ENCODE measurements at places on chromosomes 16 and 17. TPM values are rescaled to one million over a fixed set of nuclear protein-coding genes. Genes with fewer than 3 reads are reported as not detected.

The GRB7 gene
- under 0.01 TPM for total RNA-seq

The CTNS gene
- total RNA-seq = 34.7 TPM

- H3K36me3 ChIP-seq = no peaks in the 10 kb centered on the region
- peak; percentile 4 for DNase-seq
- H3K4me1 ChIP-seq = no peaks in the 10 kb centered on the region
- H3K27ac ChIP-seq = no peak overlapping the region
Measured at GRCh38 chr16:84378567-84378966, 10.2 kb downstream of the ATP2C2 start.

- H3K36me3 ChIP-seq = peaks cover 54% of the 10 kb centered on the region
- no peaks in the 10 kb centered on the region for H3K27me3 ChIP-seq
- peaks cover 13% of the 10 kb centered on the region for H3K4me1 ChIP-seq
Measured at GRCh38 chr17:45277216-45277849, 15.4 kb upstream of the SPATA32 start.

GRCh38 chr17:8964801-8965393 lies 610 bp downstream of the PIK3R5 start:
- H3K27ac ChIP-seq = no peak overlapping the region
- H3K27me3 ChIP-seq = peaks cover 24% of the 10 kb centered on the region
- H3K4me1 ChIP-seq = no peaks in the 10 kb centered on the region
- H3K36me3 ChIP-seq = no peaks in the 10 kb centered on the region
- no peak overlapping the region for H3K4me3 ChIP-seq

The RND2 gene
- total RNA-seq = 0.29 TPM

DNA sequence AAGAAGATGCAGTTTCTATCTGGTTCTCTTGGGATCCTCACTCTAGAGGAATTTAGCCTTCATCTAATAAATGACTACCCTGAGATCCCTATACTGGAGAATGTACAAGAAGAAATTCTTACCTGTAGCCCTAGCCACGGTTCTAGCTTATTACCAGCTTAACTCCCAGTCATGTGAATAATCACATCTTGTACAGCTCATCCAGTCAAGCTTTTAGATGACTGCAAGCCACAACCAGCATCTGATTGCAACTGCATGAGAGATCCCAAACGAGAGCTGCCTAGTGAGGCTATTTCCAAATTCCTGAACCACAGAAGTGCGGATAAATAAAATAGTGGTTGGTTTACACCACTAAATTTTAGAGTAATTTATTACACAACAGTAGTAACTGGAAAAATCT lies 196.0 kb upstream of the CPHXL start:
- no peaks in the 10 kb centered on the region for H3K27me3 ChIP-seq
- peak; percentile 19 for DNase-seq
- no peaks in the 10 kb centered on the region for H3K36me3 ChIP-seq
- H3K27ac ChIP-seq = no peak overlapping the region
- H3K4me3 ChIP-seq = no peak overlapping the region

DNA sequence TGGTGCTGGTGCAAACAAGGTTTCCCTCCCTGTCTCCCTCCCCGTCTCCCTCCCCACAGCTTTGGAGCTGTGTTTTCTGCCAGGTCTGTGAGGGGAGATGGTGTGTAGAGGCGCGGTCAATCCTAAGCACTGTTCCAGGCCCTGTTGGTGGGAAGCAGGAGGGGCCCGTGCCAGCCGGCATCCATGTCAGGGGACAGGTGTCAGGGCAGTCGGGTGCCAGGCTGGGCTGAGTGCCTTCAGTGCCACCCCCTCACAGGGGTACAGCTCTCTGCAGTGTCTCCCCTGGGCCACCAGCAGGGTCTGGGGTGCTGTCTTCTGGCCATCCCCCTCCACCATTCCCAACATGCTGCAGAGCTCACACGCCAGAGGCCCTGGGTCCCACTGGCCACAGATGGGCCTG lies 73.6 kb downstream of the KLHDC4 start:
- no peak overlapping the region for H3K27ac ChIP-seq
- DNase-seq = peak; percentile 86
- H3K36me3 ChIP-seq = no peaks in the 10 kb centered on the region
- peaks cover 9% of the 10 kb centered on the region for H3K27me3 ChIP-seq
- H3K4me1 ChIP-seq = no peaks in the 10 kb centered on the region

The PYY gene
- total RNA-seq = not detected

DNA sequence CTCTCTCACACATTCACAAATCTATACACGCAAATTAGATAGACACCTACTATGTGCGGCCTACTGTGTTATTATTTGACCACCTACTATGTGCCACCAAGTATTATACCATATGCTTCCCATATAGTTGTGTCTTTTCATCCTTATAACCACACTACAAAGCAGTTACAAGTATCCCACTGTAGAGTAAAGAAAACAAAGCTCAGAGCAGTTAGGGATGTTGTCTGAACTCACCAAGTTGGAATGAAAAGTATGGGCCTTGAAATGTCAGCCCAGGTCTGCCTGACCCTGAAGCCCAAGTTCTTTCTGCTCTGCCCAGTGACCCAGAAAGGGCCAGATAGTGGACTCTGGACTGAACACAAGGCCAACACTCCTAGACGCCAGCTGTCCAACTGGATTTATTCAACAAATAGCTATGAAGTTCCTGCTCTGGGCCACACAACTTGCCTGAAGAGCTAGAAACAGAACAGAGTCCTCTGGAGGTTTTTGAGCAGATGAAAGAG lies 8.5 kb downstream of the KRT37 start:
- peak; percentile 90 for DNase-seq
- peaks cover 34% of the 10 kb centered on the region for H3K4me1 ChIP-seq
- no peak overlapping the region for H3K4me3 ChIP-seq
- H3K27me3 ChIP-seq = no peaks in the 10 kb centered on the region
- peak overlapping the region; percentile 36 for H3K27ac ChIP-seq

The TUBB3 gene
- total RNA-seq = 239 TPM

- H3K27me3 ChIP-seq = peaks cover 21% of the 10 kb centered on the region
- H3K27ac ChIP-seq = no peak overlapping the region
- no peaks in the 10 kb centered on the region for H3K36me3 ChIP-seq
- peak; percentile 65 for DNase-seq
Measured at GRCh38 chr17:79912552-79913330, 73.5 kb upstream of the CBX4 start.

The ATMIN gene
- total RNA-seq = 64.5 TPM

DNA sequence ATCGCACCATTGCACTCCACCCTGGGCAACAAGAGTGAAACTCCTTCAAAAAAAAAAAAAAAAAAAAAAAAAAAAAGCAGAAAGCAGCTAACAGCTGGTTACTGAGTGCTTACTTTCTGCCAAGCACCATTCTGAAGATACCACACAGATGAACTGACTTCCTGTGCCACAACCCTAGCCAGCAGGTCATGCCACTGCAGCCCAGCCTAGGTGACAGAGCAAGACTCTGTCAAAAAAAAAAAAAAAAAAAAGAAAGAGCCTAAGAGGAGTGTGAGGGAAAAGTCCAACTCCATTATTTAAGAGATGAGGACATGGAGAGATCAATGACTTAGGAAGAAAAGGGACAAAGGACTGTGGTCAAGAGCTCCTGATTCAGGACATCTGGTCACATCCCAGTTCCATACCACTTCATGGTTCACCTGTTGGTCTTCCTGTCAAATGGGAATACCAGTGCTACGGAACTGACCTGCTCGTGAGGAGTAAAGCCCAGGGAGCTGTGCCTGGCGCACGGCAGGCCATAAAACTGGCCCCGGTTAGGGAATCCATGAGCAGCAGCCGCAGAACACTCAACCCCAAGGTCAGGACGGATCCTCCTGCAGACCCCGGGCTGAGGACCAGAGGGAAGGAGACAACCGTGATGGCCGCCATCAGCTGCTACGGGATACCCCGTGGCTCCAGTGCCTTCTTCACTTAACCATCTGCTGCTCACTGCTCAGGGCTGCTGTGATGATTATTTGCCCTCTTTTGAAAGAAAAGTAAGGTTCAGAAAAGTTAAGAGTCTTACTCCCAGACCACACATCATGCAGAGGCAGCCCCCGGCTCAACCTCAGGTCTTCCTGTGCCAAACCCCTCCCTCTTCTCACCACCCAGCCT lies 950 bp downstream of the KLHDC4 start:
- H3K4me3 ChIP-seq = peak overlapping the region; percentile 96
- DNase-seq = no peak
- H3K27ac ChIP-seq = peak overlapping the region; percentile 92
- H3K27me3 ChIP-seq = no peaks in the 10 kb centered on the region

- no peaks in the 10 kb centered on the region for H3K27me3 ChIP-seq
- no peak overlapping the region for H3K27ac ChIP-seq
- H3K4me1 ChIP-seq = no peaks in the 10 kb centered on the region
- no peaks in the 10 kb centered on the region for H3K36me3 ChIP-seq
- DNase-seq = no peak
Measured at GRCh38 chr16:73858326-73858725, 438.3 kb upstream of the PSMD7 start.

DNA sequence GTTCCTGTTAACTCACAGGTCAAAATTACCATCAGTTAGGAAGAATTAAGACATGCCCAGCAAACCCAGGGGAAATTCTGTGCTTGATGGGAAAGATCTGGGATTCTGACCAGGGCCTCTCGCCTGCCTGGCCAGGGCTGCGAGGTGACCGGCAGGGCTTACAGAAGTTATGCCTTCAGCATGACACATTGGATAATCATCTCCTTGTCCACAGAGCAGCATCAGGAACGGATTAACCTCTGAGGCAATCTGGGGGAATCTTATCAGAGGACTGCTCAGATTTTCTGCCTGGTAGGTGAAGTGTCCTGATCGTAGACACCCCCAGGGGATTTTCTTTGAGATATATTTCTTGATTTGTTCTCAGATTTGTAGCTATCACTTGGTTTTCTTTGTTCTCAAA lies 172.5 kb downstream of the HS3ST3A1 start:
- H3K4me3 ChIP-seq = no peak overlapping the region
- peak; percentile 72 for DNase-seq
- H3K4me1 ChIP-seq = peaks cover 16% of the 10 kb centered on the region
- peak overlapping the region; percentile 55 for H3K27ac ChIP-seq
- no peaks in the 10 kb centered on the region for H3K27me3 ChIP-seq
- H3K36me3 ChIP-seq = no peaks in the 10 kb centered on the region

DNA sequence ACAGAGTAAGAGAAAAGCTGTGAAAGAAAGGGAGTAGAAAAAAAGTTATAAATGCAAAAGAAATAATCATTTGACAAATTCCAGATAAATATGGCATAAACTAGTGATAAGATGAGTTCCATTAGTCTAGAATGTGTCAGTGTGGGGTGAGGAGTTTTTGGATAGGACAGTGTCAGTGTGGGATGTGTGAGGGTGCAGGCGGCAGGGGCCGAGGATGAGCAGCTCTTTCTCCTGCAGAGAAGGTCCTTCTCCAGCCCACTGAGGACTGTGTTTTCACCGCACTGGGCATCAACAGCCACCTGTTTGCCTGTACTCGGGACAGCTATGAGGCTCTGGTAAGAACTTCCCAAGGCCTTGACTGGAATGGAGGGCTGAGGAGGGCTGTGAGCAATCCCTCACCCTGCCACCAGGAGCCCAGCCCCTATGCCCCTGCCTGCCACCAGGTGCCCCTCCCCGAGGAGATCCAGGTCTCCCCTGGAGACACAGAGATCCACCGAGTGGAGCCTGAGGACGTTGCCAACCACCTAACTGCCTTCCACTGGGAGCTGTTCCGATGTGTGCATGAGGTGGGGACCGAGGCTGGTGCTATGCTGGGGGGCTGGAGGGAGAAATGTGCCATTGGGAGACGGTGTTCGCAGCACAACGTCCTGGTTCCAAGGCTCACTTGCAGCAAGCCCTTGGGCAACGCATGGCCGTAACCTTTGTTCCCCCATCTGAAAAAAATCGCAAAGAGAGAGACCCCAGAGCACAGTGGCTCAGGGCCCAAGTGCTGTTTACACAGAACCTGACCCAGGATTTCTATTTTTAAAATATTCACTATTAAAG lies 13.1 kb downstream of the RAPGEFL1 start:
- H3K4me1 ChIP-seq = peaks cover 10% of the 10 kb centered on the region
- H3K36me3 ChIP-seq = peaks cover 5% of the 10 kb centered on the region
- no peak overlapping the region for H3K4me3 ChIP-seq
- peak; percentile 84 for DNase-seq

The HBZ gene
- not detected for total RNA-seq

DNA sequence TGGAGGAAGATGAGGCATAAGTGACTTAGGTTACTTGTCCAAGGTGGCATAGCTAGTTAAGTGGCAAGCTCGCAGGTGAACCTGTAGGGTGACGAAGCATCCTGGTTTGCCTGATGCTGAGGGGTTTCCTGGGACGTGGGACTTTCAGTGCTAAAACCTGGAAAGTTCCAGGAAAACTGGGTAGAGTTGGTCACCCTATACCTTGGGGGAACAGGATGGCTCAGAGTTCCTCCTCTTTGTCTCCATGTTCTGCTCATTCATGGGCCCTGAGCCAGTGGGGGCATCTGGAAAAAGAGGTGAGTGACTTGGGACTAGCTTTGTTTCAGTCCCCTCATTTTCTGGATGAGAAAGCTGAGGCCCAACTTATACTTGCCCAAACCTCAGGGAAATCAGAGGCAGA lies 268.0 kb upstream of the N4BP1 start:
- H3K4me1 ChIP-seq = no peaks in the 10 kb centered on the region
- H3K27ac ChIP-seq = no peak overlapping the region
- no peaks in the 10 kb centered on the region for H3K27me3 ChIP-seq
- H3K4me3 ChIP-seq = no peak overlapping the region
- no peak for DNase-seq

- no peak overlapping the region for H3K4me3 ChIP-seq
- no peaks in the 10 kb centered on the region for H3K27me3 ChIP-seq
- H3K36me3 ChIP-seq = no peaks in the 10 kb centered on the region
- H3K4me1 ChIP-seq = no peaks in the 10 kb centered on the region
- H3K27ac ChIP-seq = no peak overlapping the region
- peak; percentile 75 for DNase-seq
Measured at GRCh38 chr17:58273453-58274104, 7.2 kb downstream of the MPO start.

GRCh38 chr17:51298508-51299371 lies 38.4 kb downstream of the UTP18 start:
- no peaks in the 10 kb centered on the region for H3K27me3 ChIP-seq
- peaks cover 16% of the 10 kb centered on the region for H3K36me3 ChIP-seq
- H3K27ac ChIP-seq = no peak overlapping the region

The TRIM37 gene
- total RNA-seq = 36.2 TPM

- DNase-seq = peak; percentile 54
- no peak overlapping the region for H3K27ac ChIP-seq
- H3K27me3 ChIP-seq = no peaks in the 10 kb centered on the region
- H3K4me3 ChIP-seq = no peak overlapping the region
- peaks cover 7% of the 10 kb centered on the region for H3K36me3 ChIP-seq
- H3K4me1 ChIP-seq = peaks cover 4% of the 10 kb centered on the region
Measured at GRCh38 chr16:11164482-11165270, 91.3 kb downstream of the SOCS1 start.

The ALDH3A1 gene
- total RNA-seq = not detected

DNA sequence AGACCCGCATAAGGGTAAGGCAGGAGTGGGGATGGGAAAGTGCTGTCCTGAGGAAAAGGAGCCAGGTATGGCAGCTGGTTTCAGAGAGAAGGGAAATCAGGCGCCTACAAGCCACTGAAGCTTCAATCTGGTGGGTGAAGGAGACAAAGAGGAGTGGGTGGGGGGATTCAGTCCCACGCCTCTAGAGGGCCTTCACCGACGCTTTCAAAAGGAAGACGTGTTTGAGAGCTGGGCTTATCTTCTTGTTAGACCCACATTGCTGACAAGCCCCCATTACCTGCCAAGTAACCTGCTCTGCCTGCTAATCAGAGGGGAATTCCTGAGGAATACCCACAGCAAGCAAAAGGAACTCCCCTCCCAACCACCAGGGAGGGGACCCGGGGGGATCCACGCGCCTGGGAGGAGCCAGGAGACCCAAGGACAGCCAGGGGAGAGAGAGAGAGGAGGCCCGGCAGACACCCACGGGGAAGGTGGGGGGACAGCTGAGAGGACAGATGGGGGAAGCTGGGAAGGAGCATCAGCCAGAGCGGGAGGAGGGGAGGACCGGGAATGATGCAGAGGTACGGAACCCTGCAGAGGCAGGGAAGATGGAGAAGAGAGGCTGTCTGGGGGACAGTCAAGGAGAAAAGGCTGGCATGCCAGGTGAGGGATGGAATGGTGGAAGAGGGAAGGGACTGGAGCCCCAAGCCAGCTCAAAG lies 1.0 kb downstream of the MTMR4 start:
- no peak overlapping the region for H3K27ac ChIP-seq
- peak overlapping the region; percentile 77 for H3K4me3 ChIP-seq
- H3K4me1 ChIP-seq = peaks cover 15% of the 10 kb centered on the region
- no peak for DNase-seq
- no peaks in the 10 kb centered on the region for H3K27me3 ChIP-seq

Data from osteoblast (primary cell).